ENCODE measurements at places on chromosomes 3 and 15. TPM values are rescaled to one million over a fixed set of nuclear protein-coding genes. Genes with fewer than 3 reads are reported as not detected.

DNA sequence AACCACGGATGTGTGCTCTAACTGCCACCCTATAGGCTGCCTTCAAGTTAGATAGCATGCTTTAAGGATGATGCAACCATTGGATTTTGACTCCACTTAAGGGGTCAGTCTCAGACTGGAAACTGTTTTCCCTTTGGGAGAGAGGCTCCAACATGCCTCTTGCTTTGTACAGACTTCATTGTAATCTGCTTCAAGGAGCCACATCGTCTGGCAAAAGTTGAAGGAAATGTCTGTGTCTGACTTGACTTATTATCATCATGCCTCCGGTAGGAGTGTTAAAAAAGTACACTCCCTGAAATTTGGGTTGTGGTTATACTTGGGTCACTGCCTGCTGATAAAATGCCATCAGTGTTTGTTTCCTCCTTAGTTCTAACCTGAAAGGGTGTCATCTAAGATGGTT, 245.4 kb upstream of the CDIN1 start:
- DNase-seq = no peak

DNA sequence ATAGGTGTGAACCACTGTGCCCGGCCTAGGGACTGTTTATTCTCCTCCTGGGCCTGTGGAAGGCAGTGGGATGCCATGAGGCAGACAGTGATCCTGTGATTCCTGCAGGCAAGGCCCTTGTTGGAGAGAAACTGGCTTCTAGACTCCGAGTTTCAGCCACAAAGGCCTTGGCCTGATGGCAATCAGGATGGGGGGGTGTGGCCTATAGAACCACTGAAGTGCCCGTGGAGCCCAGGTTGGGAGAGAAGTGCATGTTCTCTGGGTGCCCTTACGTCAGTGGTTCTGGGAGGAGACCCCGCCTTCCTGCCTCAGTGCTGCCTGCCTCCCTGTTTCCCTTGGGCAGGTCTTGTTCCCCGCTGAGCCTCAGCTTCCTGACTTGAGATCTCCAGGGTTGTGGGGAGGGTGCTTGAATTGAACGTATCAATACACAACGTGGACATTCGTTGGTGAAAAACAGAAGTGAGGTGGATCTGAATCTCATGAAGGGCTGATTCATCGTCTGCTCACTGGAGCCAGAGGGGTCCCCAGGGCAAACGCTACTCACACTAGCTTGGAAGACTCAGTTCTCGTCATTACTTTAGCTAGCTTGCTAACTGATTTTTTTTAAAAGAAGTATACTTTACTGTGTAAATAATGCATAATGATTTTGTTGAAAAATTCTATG, 31.8 kb downstream of the IRAK2 start:
- DNase-seq = no peak

DNA sequence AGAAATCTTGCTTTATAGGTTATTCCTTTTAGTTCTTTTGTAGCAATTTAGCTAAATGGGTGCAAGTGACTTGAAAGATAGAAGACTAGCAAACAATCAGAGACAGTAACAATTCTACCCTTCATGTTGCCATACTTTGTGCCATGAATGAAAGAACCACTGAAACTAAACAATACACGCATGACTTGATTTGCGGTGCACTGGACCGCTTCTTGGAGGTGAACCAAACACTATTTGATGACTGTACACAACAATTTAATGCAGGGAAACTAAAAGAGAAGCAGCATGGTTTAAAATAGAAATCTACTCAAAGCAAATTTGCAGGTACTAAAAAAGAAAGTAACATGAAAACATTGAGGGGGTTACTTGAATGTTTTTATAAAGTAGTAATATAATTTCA, 331.0 kb upstream of the RARB start:
- DNase-seq = no peak

Gene OR5H2
- total RNA-seq = not detected

DNA sequence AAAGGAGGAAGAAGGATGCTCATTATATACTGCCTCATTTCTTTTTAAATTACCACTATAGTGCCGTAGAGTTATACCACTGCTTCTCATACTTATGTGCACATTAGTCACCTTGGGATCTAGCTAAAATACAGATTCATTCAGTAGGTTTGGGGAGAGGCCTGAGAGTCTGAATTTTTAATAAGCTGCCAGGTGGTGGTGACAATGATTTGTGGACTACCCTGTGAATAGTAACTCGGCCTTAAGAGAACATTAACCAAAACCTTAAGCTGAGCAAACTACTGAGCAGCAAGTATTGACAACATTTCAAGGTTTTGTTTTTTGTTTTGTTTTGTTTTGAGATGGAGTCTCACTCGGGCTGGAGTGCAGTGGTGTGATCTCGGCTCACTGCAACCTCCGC, 19.8 kb downstream of the UBA5 start:
- no peak for DNase-seq

Gene ZMYND10
- total RNA-seq = 75.1 TPM

GRCh38 chr3:100864471-100865250, 128.6 kb downstream of the ABI3BP start:
- DNase-seq = no peak

GRCh38 chr3:178676942-178677790, 140.9 kb downstream of the KCNMB2 start:
- DNase-seq = peak; percentile 42

DNA sequence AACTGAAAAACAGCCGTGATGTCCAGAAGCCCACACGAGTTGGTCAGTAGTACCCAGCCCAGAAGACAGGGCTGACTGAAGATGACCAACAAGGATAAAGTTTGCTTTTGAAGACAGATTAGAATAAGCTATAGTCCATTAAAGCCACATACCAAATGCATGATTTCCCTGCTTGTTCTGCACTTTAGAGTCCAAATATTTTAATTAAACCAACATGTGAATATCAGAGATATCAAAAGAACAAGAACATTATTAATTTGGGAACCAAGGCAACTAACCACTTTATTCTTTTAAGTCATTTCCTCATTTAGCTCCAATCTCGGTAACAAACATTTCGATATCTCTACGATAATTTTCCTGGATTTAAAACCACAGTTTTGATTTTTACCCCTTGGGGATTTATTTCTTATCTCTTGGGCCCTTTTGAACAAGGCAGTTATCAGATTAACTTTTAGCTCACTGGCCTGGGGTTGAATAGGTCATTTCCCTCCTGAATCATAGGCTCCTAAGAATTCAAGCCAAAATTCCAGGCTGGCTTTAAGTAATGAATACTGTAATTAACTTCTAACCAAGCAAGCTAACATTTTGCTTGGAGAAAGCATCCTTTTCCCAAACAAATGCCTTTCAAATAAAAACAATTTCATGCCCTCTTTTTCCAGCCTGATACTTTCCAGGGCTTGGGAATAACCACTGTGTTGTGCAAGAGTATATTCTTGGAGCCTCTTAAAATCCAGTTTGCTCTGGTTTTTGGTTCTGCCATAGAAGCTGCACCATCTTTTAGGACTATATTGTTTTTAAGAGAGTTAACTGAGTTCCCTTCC, 102.9 kb upstream of the NR2E3 start:
- DNase-seq = no peak

Gene PCLAF
- total RNA-seq = not detected

GRCh38 chr3:30353711-30354467, 252.5 kb upstream of the TGFBR2 start:
- DNase-seq = no peak

DNA sequence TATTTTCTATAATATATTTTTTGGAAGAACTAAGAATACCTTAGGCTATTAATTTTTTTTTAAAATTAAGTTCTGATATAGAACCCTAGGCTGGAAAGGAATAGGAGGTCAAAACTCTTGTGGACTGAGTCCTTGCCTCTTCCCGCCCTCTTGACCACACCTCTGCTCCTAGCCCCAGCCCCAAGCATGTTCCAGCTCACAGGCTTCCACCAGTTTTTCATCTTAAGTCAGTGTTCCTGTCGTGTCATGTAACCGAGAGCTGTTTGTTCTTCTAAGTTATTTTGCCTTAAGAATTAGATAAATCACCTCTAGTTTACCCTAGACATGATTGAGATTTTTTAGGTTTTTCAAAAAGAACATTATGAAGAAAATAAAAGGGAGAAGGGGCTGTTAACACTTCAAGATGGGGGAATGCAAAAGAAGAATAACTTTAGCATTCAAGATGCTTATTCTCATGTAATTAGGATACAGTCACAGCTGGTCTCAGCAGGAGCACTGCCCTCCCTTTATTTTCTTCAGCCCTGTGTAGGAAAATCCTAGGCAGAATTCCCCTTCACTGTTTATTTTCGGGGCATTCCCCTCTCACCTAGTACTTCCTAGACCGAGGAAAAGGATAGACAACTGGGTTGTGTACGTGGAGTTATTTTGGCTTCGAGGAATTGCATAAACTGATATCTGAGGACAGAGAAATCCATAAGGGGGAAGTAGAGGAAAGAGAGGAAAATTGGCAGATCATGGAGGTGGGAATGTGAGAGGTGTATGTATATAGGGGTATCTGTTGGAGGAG, 110.2 kb downstream of the CMSS1 start:
- no peak for DNase-seq

GRCh38 chr3:17743658-17743995, 1.2 kb upstream of the TBC1D5 start:
- DNase-seq = no peak

Gene C15orf39
- 46.4 TPM for total RNA-seq

Gene COL6A5
- not detected for total RNA-seq

GRCh38 chr3:64405211-64405835, 180.1 kb upstream of the PRICKLE2 start:
- DNase-seq = no peak

Gene PRR23E
- total RNA-seq = not detected

DNA sequence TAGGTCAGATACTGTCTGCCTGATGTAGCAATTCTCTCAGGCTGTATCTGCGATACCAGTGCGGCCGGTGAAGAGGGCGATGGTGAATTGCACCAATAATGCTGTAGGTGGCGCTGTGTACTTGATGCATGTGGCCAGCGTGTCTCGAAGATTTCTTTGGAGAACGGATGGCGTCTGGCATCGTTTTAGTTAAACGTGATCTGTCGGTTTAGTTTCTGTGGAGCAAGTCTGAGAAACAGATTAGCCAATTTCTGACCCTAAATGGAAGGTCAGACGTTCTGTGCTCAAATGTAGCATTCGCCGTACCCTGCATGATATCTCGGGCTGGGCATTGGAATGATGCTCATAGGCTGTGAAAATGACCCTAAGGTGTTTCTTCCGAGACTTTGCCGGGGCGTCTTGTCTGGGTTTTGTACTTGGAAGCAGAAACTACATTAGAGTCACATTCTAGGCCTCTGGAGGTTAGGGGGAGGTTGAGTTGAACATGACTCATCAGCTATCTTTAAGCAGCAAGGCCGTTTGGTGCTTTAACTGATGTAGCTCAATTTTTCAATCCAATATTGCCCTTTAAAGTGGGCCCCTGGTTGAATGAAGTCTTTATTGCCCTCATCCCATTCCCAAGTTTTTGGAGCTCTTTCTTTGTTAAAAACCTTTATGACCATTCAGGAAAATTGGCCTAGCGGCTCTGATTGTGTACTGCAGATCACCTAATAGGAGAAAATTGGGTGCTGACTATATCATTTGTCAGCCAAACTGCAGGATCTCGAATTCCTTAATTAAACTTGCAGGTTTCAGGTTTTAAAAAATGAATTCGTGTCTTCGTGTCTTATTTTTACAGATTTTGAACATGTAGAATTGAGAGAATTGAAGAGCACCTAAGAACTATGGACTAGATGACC, 80.0 kb downstream of the SQOR start:
- DNase-seq = no peak

GRCh38 chr3:48394391-48394790, 22.4 kb downstream of the FBXW12 start:
- no peak for DNase-seq

DNA sequence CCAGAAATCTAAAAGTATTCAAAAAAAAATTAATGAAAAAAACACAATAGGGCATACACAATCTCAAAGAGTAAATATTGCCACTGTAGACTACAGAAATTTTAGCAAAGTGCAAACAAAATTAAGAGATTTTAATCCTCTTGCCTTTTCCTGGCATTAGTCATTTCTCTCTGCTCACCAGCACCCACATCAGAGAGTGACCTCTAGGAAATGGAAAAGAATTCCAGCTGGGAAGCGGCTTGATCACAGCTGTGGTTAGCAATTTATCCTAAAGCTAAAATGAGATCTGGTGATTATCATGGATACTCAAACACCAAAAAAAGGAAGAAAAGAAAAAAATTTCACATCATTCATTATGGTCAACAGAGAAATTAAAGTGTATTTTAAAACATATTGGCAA, 7.5 kb downstream of the CSNK1G1 start:
- DNase-seq = no peak

GRCh38 chr3:155572085-155572484, 172.8 kb downstream of the PLCH1 start:
- no peak for DNase-seq

- DNase-seq = no peak
These were observed 51.9 kb downstream of the TBL1XR1 start for GRCh38 chr3:177145381-177145780.

- no peak for DNase-seq
These were observed 394.1 kb downstream of the OCA2 start for GRCh38 chr15:27705056-27705455.

Gene CLDN18
- total RNA-seq = 0.11 TPM

Gene ALDH1A2
- total RNA-seq = 120 TPM

Gene LRRIQ4
- total RNA-seq = 0.26 TPM

Gene ILDR1
- total RNA-seq = 0.60 TPM

GRCh38 chr3:54213907-54214306, 91.6 kb downstream of the CACNA2D3 start:
- no peak for DNase-seq

- DNase-seq = no peak
These were observed 7.5 kb downstream of the GOLIM4 start for GRCh38 chr3:168088106-168088720.

- no peak for DNase-seq
These were observed 20.1 kb downstream of the TGM4 start for GRCh38 chr3:44894485-44894884.

GRCh38 chr3:94171954-94172353, 109.1 kb downstream of the NSUN3 start:
- DNase-seq = no peak

DNA sequence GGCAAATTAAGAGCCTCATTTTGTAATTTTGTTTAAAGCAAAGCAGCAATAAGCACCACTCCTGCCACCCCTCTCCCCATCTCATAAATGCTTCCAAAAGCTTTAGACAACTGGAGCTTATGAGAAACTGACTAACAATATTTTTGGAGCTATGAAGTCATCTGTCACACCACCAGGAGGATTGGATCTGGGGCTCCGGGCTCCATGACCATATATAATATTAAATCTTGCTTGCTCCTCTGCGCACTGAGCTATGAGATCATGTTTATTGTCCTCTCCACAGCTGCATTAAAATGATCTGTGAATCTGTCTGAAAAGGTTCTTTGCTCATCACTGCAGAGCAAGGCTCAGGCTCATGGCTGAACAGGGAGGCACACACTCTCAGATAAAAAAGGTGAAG, 323.7 kb downstream of the ZNF621 start:
- no peak for DNase-seq

GRCh38 chr3:5811016-5811415, 623.5 kb downstream of the EDEM1 start:
- no peak for DNase-seq
